ENCODE measurements at places on chromosomes 12 and 14.

DNA sequence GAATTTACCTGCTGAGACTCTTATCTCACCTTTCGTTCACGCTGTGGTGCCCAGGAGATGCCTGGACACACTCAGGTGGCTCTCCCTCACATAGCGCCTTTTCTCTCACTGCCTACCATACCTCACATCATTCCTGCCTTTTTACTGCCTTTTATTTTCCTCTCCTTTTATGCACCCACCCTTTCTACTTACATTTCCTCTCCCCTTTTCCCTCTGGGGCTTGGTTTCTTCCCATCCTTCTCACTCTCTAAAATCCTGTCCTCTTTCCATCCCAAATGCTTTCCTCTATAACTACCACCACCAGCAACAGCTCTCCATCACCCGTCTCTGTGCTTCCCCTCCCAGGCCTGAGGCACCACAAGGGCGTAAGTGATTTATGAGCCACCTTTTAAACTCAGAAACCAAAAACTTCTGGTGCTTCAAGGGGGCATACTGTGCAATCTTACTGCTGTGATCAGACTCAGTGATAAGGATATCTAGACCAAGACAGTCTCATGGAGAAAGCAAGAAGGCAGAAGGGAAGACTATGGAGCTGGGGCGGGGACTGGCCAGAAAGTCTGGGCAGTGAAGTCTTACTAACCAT is 32.7 kb upstream of the SMUG1 start:
- no peak for DNase-seq

DNA sequence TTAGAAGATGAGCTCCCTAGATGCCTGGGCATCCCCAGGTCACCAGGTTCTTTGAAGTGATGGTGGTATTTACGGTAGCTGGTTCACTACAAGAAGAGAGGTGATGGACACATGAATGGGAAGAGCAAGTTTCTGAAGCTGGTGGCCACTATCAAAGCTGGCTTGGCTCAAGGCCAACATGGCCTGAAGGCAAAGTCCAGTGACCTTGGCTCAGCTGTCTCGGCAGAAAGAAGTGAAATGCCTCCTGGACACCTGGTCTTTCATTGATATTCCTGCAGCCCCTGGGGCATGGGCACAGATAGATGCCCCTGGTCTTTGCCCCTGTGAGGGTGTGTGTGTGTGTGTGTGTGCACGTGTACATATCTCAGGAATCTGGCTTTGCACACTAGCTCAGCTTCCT is 441.8 kb upstream of the TMPO start:
- no peak for DNase-seq

- no peak for DNase-seq
These were observed 325.7 kb upstream of the RGS6 start for GRCh38 chr14:71606575-71606974.

DNA sequence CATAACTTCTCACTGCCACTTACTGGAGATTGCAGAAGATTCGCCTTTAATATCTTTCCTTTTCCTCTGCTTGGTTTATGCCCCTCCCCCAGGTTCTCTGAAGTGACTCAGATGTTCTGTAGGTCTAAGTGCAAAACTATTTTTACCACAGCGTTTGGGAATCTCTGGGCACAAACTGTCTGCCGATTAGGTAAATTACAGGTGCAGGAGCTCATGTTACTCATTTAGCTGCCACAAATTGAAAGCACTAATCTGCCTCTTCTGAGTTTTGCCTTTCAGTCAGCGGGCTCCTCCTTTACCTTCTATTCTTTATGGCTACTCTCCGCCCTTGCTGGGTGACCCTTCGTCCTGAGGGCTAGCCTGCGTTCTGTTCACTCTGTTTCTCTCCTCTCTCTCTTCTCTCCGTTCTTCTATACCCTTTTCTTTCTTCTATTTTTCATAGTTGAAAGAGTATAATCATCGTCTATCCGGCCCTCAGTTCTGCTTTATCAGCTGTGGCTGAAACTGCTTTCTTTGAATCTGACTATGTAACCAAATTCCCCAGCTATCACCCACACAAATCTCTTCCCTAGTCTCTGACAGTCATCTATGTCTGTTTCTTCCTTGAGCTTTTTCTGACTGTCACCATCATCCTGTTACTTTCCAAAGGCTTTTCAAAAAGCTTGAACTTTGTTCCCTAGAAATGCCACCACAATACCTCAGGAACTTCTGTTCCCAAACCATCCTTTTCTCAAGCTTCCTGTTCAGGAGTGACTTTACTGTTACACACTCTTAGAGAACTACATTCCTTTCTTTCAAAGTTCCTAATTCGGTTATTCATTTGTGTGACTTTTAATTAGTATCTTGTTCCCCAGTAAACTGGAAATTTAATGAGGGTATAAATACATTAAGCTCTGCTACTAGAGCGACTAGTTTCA is 4.3 kb upstream of the MYF6 start:
- no peak for DNase-seq

- DNase-seq, result no peak
These were observed 10.8 kb upstream of the CDH24 start for GRCh38 chr14:23067847-23068788.

DNA sequence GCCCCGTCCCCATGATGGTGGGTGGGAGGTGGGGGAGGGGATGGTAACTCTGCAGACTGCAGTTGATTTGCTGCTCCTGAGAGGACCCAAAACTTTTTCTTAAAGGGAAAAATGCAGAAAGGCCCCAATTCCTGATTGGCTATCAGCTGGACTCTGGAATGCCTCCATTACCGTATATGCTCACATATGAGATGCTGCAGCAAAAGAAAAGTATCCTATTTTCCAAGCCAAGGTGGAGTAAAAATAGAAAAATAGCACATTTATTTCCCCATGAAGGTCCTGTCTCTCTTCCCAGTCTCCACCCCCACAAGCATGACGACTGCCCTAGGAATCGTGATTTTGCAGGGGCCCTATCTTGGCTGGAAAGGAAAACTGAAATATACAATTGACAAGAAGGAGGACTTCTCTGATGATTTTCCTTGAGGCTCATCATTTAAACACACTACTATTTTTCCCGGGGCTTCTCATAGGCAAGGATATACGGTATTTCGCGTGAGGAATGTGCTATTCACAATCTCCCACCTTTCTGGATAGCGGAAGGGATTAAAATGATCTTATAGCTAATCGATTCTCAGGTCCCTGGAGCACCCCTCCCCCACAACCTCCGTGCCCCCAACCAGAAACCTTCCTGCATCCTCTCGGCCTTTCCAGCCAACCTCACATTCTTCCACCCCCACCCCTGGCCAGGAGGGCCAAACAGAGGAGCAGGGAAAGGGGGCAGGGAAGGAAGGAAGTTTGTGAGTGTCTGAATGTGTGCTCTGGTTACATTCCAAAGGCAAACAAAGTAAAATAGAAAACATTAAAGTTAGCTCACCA is 138.9 kb upstream of the CCND2 start:
- DNase-seq, result peak; percentile 95
